ENCODE measurements at places on chromosomes 3 and 15.

GRCh38 chr3:134722969-134723368 lies 72.1 kb upstream of the EPHB1 start:
- no peak for DNase-seq

- no peak for DNase-seq
These were observed 139.8 kb downstream of the BBX start for GRCh38 chr3:107662586-107662985.

GRCh38 chr3:134903837-134904236 lies 108.8 kb downstream of the EPHB1 start:
- no peak for DNase-seq

GRCh38 chr3:173529062-173529711 lies 131.6 kb downstream of the NLGN1 start:
- DNase-seq, result no peak

DNA sequence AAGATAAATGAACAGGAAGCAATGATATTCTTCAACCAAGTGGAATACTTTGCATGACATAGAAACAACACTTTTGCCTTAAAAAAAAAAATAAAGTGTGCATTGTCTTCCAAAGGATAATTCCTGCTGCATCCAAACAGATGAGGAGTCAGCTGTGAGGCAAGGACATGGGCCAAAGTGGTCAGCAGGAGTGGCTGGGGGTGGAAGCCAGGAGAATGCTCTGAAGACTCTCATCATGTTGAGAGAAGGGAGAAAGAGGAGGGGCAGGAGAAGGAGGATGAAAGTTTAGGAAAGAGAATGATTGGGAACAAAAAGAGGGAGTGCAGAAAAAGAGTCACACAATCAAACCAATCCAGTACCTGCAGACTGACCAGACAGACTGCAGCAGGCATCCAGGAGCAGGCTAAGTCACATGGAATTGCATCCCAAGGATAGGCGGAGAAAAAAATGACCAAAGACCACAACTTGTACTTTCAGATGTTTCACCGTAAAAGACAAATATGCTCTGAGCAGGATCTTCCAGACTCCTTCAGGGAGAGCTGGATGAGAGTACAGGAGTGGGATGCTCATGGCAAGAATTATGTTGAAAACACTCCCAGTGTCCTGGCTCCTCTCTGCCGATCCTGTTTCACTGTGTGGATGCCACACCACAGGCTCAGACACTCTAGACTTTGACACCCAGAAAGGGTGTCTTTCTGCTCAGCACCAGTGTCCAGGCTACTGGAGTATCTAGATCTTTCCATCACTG lies 11.9 kb downstream of the ABI3BP start:
- no peak for DNase-seq

DNA sequence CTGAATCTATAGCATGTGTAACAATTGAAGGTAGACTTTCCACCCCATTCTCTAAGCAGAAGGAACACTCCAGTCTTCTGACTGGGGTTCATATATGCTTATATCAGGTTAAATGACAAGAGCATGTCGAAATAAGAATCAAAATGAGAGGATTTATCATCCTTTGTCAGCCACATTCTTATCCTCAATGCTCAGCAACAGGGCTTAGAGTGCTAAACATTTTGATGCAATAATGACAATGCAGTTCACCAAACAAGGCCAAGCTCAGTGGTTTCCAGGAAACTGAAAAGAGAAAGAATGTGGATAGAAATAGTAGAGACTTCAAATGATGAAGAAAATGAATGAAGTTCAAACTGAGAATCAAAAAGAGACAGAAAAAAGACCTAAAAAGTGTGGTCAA lies 78.0 kb downstream of the FSIP1 start:
- no peak for DNase-seq

- no peak for DNase-seq
These were observed 83.8 kb downstream of the RAD18 start for GRCh38 chr3:8879347-8879944.

- DNase-seq, result peak; percentile 19
These were observed 55.0 kb downstream of the CFAP20DC start for GRCh38 chr3:58994746-58995330.

DNA sequence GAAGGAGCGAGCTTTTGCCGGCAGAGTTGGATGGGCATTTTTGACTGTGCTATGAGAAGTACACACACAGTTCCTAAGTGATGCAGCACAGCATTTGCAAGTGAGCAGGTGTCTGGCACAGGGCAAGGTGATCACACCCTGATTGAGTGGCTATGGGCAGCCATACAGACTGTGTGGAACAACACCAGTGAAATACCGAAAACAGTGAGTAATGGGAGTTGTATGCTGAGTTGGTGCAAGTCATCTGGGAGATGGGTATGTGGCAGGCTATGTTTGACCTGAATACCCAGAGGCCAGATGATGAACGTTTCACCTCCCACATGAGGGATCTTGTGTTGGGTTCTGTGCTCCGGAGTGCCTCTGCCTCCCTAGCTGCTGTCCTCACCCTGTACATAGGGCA lies 53.5 kb upstream of the TIPARP start:
- no peak for DNase-seq

- no peak for DNase-seq
These were observed 21.8 kb downstream of the OSBPL10 start for GRCh38 chr3:31959251-31959650.

GRCh38 chr3:114608293-114608692 lies 314.5 kb downstream of the TIGIT start:
- no peak for DNase-seq

GRCh38 chr15:88049506-88049905 lies 207.0 kb downstream of the NTRK3 start:
- DNase-seq, result no peak

- DNase-seq, result no peak
These were observed 75.4 kb upstream of the ABHD17C start for GRCh38 chr15:80619680-80620079.

DNA sequence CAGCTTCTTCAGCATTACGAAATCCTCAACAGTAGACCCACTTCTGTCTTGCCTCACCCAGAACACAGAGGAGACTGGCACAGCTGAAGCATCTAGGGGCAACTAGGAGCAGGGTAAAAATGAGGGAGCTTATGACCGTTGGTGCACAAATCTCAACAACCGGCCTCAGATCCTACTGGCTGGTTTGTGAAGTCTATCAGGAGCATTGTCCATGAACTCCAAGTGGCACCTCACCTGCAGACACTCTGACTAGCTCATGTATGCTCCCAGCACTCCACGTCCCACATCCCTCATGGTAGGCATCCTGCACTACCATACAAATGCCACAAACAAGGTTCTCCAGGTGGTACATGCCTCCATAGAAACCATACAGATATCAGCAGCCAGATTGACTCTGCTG lies 163.1 kb downstream of the TLE3 start:
- no peak for DNase-seq

DNA sequence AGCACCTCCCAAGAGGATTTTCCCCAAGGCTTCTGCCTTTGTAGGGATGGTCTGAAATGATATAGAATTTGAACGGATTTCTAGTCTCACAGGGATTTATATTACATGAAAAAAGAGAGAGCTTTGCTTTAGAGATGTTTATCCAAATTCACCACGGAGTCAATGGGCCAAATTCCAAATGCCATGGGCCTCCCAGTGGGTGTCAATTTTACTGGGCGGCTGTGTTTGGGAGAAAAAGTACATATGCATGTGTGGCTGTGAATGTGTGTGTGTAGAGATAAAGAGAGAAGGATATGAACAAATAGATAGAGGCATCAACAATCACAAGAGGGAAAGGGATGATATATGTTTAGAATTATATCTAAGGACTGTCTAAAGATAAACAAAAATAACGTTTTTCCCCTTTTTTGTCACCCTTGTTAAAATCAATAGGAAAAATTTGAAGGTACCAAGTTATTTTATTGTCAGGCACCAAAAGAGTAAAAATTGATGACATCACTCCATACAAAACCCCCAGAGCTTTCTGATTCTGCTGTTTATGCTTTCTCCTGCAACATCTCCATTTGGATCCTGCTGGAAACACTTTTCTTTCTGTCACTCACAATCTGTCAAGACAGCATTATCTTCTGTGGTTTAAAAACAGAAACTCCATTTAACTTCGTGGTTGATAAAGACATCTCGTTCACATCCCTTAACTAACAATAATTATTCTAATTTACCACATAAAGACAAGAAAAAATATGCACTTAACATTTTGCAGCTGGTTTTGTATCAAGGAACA lies 160.7 kb downstream of the FHIT start:
- no peak for DNase-seq

DNA sequence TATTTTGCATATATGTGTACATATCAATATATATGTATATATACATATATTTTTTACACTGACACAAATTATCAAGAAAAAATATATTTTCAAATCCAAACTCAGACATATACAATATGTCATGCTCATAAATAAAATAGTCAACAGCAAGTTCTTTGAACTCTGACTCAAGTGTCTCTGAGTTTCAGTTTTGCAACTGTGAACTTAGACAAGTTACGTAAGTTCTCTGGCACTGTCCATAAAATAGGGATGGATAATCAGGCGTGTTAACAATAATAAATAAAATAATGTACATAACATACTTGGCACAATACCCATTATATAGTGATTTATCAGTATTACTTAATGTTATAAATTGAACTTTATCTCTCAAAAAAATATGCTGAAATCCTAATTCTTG lies 12.1 kb upstream of the XRN1 start:
- no peak for DNase-seq

DNA sequence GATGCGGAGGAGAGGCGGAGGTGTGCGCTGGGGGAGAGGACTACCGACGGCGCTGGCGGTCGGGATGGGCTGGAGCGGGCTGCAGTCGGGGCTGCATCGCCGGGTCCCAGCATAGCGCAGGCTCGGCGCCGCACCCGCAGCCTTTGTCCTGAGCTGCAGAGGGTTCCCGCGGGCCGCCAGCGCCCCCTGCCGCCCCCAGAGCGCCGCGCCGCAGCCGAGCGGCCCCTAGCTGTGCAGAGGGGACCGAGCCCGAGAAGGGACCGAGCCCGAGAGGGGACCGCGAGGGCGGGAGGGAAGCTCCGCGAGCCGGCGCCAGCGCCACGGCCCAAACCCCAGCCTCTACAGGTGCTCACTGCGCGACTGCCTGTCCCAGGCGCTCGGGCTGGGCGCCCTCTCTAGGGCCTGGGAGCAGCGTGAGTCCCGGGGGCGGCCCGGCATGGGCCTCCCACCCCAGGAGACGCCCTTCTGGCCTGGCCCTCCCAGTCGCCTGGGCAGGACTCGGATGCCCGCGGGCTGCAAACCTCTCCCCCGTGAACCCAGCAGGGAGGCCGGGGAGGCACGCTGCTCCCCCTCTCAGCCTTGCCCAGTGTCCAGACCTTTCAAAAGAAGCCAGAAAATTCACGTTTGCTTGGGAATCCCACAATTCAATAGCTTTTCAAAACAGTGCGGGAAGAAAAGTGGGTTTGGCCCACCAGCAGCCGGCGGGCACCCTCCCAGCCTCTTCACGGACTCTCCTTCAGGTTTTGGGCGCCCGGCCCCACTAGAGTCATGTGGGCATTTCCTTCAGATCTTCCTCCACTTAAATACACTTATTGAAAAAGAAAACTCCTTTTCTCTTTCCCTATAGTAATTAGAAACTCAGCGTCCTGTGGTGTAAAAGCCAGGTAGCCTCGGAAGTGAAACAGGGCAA lies 134.7 kb downstream of the TPRA1 start:
- DNase-seq, result peak; percentile 75

DNA sequence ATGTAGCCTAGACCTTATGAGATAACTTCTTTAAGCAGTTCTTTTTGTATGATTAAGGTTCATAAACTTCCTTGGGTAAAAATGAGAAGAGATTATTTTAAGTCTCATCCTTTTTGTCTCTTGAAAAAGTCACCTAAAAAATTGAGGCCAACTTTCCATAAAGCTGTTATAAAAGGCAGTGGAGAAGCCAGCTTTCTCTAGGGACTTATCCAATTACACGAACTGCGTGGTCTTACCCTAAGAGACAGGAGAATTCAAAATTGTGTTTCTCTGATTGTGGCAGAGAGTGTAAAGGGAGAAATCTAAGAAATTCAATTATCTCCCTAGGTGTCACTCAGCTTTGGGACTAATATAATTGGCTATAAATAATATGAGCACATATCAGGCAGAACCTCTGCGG lies 262.0 kb downstream of the SHOX2 start:
- no peak for DNase-seq

DNA sequence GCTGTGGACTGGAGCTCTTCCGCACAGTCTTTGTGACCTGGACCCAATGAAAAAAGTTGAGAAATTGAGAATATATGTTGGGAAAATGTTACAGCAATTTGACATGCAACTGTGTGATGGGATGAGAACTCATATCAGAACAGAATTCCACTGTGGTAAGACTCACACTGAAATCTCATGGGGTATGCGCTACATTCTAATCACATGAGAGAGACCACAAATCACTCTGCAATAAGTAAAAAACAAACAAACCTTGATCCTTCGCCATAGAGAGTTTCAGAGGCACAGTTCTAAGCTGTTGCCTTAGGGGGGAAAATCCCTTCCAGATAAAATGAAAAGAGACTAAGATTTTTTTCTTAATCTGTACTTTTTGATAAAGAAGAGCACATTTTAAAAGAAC lies 37.3 kb downstream of the LMCD1 start:
- no peak for DNase-seq

DNA sequence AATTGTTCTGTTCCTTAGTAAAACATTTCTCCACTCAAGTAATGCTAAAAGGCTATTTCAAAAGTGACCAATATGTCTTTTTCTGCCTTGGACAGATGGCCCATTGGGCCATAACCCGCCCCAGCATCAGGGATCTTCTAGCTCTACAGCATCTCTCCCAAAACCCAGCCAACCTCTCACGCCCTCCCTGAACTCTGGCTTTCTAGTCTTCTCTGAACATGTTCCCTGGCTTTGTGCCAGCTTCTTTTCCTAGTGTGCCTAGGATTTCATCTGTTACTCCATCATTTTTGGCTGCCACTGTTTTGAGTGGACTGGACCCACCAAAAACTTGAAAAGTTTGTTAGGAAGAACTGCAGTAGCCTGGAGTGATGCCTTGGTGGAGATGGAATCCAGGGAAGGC lies 30.7 kb downstream of the TRPM1 start:
- no peak for DNase-seq

DNA sequence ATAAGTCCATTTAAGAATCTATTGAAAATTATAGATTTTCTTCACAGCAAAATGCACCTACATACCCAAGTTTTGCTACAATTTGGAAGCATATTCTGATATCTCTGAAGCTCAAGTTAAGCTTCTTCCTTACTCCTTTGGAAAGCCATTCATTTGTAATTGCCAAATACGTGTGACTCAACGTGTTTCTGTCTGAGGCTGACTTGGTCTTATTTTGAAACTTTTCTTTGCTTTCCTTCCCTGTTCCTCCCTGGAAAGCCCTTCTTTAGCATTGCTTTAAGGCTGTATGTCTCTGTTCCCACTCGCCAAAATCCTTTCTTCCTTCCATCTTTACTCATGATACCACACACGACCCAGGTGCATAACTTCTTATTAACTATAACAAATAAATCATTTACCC lies 232.0 kb downstream of the ZBBX start:
- no peak for DNase-seq

GRCh38 chr15:30921781-30922479 lies 18.2 kb downstream of the FAN1 start:
- DNase-seq, result no peak

GRCh38 chr3:120637851-120638559 lies 41.9 kb downstream of the NDUFB4 start:
- no peak for DNase-seq

- DNase-seq, result no peak
These were observed 86.3 kb upstream of the PRICKLE2 start for GRCh38 chr3:64311424-64312061.

- no peak for DNase-seq
These were observed 200.0 kb downstream of the CACNA2D3 start for GRCh38 chr3:54322354-54322753.

GRCh38 chr3:149459491-149460059 lies 14.9 kb upstream of the TM4SF4 start:
- DNase-seq, result no peak
